ENCODE measurements at places on chromosomes 3 and 15. TPM values are rescaled to one million over a fixed set of nuclear protein-coding genes. Genes with fewer than 3 reads are reported as not detected.

- H3K4me3 ChIP-seq = no peak overlapping the region
- peaks cover 12% of the 10 kb centered on the region for H3K4me1 ChIP-seq
- no peaks in the 10 kb centered on the region for H3K36me3 ChIP-seq
- no peak overlapping the region for H3K27ac ChIP-seq
These were observed 60.9 kb upstream of the NPHP3 start for GRCh38 chr3:132783152-132783551.

The SPTBN5 gene
- 2.7 TPM for total RNA-seq

- no peaks in the 10 kb centered on the region for H3K4me1 ChIP-seq
- H3K4me3 ChIP-seq = no peak overlapping the region
- no peaks in the 10 kb centered on the region for H3K27me3 ChIP-seq
- DNase-seq = no peak
- H3K27ac ChIP-seq = no peak overlapping the region
These were observed 66.7 kb upstream of the TNIK start for GRCh38 chr3:171526869-171527268.

DNA sequence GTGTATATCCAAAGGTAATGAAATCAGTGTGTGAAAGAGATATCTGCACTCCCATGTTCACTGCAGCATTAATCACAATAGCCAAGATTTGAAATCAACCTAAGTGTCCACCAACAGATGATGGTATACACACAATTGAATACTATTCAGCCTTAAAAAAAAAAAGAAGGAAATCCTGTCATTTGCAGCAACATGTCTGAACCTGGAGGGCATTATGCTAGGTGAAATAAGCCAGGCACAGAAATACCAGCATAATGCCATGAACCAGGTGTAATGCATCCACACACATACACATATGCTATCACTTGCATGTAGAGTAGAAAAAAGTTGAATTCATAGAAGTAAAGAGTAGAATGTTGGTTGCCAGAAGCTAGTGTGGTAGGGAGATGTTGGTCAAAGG is 18.4 kb upstream of the NR1I2 start:
- DNase-seq = no peak
- no peak overlapping the region for H3K27ac ChIP-seq
- no peak overlapping the region for H3K4me3 ChIP-seq
- H3K27me3 ChIP-seq = peaks cover 1% of the 10 kb centered on the region

The TP63 gene
- 28.6 TPM for total RNA-seq
